ENCODE measurements at places on chromosomes 7 and 10.

- DNase-seq: no peak
These were observed 87.0 kb downstream of the LYZL1 start for GRCh38 chr10:29375888-29376287.

DNA sequence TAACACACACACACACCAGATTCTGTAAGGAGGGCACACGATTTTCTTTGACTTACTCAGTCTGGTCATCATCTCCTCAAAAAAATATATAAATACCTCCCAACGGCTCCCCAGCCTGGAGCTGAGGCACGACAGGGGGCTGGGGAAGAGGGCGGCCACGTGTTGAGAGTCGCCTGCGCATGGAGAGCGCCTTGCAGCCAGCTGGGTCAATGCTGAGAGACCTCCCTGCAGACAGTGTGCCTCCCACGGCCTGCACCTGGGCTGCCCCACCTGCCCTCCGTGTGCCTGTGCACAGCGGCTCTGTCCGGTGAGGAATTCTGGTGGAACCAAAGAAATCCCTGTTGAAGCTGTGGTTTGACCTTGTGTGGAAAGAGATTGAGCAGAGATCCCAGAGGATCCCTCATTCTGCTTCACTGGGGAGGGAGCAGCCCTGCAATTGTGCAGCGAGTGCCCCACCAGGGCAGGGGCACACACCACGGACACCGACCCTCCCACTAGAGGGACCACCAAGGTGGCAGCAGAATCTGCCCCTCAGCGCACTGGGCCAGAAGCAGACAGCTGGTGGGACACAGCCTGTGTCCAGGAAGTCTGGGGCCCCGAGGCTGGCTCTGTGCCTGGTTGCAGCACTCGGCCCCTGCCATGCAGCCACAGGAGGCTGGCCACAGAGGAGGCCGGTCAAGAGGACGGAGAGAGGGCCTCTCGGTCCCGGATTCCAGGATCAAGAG lies 150.5 kb upstream of the PPP2R2D start:
- no peak for DNase-seq

DNA sequence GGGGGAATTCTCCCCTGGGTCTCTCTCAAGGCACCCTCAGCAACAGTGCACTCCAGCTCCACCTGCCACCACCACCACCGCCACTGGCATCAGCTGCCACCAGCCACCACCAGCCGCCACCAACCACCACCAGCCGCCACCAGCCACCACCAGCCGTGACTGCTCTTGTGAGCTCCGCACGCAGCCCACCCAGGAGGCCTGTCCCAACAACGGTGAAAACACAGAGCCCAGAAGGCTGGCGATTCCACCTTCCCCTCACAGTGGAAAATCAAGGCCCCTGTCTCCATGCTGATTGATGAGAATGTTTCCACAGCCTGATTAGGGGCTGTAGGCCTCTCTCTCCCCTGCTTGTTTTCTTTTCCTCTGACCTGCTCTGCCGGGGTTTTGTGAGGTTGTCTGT lies 41.1 kb downstream of the COBL start:
- DNase-seq: no peak

DNA sequence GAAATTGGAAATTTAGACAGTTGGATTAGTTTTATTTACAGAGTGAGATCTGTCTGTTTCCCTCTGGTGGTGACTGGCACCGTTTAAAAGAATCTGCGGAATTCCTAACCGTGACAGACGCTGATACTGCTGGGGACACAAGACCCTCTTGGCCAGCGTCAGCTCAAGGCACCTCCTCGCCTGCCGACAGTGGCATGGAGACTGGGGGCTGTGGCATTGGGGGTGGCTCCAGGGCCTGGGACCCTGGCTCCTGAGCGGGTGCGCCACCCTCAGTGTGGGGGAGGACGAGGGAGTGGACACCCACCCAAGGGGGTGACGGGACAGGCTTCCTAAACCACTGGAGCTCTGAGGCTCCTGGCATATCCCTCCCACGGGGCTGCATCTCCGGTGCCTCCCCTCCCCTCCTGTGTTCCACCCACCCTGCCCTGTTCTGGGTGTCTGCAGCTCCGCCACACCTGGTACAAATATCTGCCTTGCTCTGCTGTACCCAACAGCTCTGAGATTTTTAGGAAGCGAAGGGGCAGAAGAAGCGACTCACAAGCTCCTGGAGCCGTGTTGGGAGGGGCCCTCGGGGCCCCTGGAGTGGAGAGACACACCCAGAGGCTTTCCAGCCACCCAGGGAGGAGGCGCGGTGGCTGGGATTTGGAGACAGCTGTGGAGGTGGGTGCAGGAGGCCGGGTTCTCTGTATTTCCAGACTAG lies 178.7 kb downstream of the DNAJB6 start:
- no peak for DNase-seq

DNA sequence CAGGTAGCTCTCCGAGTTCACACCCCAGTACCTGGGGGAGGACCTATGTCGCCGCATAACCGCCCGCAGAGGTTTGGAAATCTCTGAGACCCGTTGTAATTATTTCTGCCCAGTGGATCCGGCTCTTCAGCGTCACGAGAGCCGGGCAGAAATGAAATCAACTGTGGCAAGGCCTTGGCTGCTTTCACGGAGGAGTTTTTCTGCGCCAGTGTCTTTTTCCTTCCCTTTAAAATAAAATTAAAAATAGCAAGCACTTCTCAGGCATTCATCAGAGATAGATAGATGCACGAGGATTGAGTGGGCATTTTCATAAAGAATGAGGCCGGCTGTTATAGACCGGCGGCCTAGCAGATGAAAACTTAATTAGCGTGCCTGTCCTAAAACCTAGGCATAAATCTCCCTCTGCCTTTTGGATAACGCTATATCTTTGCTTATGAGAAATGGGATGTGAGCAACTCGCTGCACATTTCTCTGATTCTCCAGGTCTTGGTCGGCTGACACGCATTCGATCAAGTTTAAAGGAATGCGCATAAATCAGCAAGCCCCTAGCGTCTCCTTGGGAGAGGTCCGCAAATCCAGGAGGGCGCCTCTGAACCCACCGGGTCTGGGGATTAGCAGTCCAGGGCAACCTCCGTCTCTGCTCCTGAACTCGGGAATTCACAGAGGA lies 6.4 kb downstream of the HOXA13 start:
- no peak for DNase-seq

DNA sequence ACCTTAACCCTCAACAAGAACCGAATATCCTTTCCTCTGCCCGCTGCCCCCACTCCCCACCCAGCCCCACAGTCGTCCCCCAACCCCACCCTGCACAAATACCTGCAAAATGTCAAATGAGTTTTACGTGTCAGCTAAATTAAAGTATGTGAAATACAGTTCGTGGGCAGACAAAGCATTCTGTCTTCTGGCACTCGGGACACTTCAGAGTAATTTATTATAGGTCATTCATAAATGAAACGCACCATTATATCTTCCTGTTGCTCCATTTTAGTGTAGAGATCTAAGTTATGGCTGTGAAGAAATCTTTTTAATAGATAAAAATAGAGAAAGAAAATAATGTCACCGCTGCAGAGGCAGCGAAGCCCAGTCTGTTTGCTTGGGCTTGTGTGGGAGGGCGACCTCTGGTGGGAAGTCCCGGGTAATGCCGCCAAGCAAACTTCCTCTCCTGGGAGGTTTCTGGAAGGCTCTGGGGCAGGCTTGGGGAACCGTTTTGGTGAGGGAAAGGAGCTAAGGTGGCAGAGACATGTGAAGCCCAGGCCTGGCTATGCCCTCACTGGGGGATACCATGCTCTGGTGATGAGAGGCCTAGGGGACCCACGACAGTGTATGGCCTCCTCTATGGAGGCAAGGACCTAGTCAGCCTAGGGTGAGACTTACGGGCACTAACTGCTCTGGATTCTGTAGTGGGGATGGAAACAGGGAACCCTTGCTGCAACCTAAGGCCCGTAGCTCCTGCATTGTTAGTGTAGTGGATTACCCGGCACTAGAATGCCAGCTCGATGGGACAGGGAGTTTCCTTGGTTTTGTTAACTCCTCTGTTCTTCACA lies 604.9 kb downstream of the LRMDA start:
- peak; percentile 33 for DNase-seq

GRCh38 chr7:67817481-67817880 lies 820.8 kb downstream of the TYW1 start:
- no peak for DNase-seq

- no peak for DNase-seq
These were observed 40.0 kb upstream of the ASAH2 start for GRCh38 chr10:50291261-50291850.

DNA sequence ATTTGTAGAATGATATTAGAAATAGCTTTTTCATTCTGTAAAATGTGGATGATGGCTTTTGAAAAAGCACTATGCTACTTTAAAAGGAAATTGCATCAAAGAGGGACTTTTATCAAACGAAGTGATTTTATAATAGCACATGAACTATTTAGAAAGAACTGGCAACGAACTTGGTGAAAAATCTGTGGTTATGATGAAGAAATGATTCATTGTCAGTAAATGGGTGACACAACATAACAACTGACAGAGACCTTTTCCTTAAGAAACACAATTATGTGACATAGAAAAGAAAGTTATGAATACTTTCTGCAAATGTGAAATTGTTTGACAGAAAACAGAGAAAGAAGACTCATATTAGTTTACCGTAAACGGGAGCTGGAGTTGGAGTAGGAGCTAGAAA lies 60.7 kb upstream of the LAMB4 start:
- DNase-seq: no peak

DNA sequence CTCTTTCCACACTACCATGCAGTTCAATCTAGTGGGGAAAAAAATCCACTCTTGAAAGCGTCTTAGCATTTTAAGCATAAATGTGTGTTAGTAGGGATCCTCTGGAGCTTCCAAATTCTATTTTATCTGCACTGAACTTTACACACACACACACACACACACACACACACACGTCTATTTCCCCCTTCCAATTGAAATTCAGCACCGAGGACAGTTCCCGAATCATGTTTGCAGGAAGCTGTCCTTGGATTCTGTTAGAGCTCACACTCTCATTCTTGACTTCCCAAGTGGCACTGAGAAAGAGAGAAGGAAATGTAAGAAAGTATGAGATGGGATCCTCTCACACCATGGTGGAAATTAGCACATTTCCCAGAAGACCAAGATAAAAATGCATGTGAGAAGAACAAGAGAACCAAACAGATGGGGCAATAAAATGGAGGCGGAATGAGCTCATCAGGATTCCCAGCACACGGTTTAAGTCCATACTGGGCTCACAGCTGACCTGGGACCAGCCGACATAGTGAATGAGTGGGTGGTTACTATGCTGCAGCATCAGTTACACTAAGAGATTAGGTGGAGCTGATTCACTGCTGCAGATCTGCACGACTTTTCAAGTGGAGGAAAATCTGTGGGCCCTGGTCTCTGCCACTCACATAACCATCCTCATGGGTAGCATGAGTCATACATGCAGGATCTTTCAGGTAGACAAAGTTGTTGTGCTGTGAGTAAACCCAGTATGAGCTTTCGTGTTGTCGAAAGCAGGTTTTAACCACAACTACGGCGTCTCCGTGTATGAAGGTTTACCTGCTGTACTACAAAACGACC lies 3.3 kb upstream of the NPTX2 start:
- DNase-seq: no peak

GRCh38 chr10:60732198-60732806 lies 46.0 kb upstream of the CDK1 start:
- no peak for DNase-seq

GRCh38 chr10:69394020-69394419 lies 22.7 kb downstream of the TACR2 start:
- DNase-seq: no peak

GRCh38 chr7:55087521-55087961 lies 68.7 kb downstream of the EGFR start:
- no peak for DNase-seq

DNA sequence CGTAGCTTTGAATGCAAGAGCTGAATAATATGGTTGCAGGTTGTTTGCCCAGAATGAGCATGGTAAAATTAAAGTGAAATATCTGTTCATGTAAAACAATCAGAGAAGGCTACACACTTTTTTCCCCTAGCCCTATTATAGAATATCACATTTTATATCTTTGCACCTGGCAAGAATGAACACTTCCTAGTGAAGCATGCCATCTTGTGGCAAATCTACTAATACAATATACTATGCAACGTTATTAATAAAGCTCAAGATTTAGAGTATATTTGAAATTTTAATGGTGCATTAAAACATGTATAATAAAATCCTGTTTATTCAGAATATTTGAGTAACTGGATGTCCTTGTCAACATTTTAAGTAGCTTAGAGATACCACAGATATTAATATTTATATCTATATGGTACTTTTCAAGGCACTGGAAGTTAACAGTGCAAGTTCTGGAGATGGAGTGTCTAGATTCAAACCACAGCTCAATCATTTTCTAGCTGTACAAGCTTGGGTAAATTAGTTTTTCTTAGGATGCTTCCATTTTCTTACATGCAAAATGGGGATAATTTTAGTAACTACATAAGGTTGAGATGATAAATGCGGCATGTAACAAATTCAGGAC lies 643.1 kb upstream of the SEMA3D start:
- DNase-seq: no peak

- no peak for DNase-seq
These were observed 3.0 kb downstream of the IRF5 start for GRCh38 chr7:128940494-128941322.

- DNase-seq: no peak
These were observed 152.6 kb upstream of the KLF14 start for GRCh38 chr7:130886438-130887135.

- no peak for DNase-seq
These were observed 11.5 kb upstream of the GATA3 start for GRCh38 chr10:8042721-8043568.

GRCh38 chr7:138247568-138248333 lies 171.5 kb downstream of the AKR1D1 start:
- DNase-seq: no peak

GRCh38 chr7:127486654-127487053 lies 94.1 kb upstream of the ZNF800 start:
- DNase-seq: no peak

DNA sequence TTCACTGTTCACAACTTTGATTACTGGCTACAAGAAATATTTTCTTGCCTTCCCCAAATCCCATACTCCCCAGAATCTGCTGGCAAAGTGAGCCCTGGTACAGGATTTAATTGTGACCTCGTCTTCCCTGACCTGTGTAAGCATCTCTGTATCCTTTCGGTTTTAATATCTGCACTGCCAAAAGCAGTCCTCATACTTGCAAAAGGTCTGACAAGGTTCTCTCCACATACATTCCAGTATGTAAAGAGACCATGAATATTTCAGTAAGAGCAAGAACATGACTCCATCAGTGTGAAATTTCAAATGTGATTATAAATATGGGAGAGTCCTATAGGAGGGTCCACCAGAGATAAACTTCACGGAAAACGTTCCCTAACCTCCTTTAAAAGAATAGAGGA lies 134.0 kb upstream of the TCF7L2 start:
- DNase-seq: no peak

GRCh38 chr10:128542659-128543058 lies 416.4 kb upstream of the MKI67 start:
- no peak for DNase-seq

DNA sequence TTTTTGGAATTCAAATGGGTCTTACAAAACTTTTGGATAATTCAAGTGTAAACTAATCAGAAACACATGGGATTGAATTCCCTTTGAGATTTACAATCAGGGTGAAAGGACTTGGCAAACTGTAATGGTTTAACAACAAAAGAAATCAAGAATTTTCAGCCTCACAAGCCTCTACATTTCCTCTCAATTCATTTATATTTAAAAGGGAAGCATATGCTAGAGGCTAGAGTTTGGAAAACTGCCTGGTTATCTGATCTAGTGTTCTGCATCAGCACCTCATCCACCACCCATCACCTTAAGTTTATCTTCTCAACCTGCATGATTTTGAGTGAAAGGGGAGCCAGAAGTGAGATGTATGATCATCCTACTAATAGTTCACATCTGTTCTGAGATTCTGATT lies 120.7 kb downstream of the TES start:
- DNase-seq: no peak
